Right lung (tissue), 10 donors: ENCODE measurements at places on chromosomes 1 and 21. TPM values are rescaled to one million over a fixed set of nuclear protein-coding genes. Genes with fewer than 3 reads are reported as not detected.
A peak's percentile ranks its signal among the peaks of the same experiment; 100 is the strongest.

- no peak for DNase-seq
Measured at GRCh38 chr1:94550800-94551241, 9.3 kb upstream of the F3 start.

DNA sequence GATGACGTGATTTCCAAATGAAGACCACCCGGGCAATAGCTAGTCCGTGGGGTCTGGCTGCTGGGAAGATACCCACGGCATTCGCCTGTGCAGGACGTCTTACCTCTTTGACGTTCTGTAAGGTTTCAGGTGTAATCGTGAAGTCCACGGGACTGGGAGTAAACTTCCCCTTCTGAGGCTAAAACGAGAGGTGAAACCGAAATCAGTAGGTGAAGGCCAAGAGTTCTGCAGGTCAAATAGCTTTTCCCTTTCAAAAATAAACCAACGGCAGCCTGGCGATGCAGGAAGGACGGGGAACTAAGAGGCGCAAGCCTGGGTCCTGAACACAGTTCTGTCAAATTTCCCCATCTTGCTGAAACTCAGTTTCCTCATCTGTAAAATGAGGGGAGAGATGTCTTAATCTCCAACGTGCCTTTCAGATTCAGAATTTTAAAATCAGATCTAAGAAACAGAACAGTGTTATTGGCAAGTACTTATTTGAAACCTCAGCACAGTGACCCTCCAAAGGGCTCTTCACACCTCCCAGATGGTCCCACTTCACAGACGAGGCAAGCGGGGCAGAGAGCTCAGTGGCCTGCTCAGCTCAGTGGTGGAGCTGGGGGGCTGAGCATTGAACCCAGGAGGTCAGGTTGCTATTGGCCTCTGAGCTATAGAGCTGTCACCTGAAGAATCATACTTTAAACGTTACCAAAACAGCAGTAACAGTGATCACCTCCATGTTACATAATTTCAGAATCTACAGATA lies 34.7 kb downstream of the VPS26C start:
- DNase-seq, result no peak

RNU1-3 gene
- not detected for polyA plus RNA-seq

DNA sequence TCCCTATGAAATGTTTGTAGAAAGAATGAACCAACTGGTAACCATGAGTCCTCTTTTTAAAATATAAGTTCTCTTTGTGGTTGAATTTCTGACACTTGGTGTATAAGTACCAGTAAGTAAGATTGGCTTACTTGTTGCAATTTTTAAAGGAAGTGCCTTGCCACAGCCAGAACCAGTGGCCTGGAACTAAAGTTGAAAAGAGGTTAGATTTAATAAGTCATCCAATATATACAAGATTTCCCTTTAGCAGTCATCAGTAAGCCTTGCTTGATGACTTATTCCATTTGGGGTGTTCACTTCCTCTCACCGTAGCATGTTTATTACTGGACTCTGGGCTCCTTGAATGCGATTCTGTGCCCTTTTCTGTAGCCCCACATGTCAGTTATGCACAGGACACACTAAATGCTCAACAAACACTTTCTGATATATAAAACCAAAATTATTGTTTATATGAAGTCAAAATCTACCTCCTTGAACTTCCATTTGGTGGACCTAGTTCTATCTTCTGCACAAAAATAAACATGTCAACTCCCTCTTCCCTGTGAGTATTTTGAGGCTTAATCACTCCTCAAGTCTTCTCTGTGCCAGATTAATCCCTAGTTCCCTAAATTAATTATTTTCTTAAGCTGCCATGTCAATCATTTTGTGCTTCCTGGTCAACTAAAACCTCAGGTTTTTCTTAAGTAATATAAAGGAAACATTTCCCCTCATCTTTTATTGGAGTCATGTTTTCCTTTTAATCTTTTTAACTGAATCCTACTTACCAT lies 218.1 kb downstream of the ST6GALNAC3 start:
- DNase-seq, result no peak

- no peak for DNase-seq
Measured at GRCh38 chr1:77287535-77287934, 5.7 kb downstream of the AK5 start.

DNA sequence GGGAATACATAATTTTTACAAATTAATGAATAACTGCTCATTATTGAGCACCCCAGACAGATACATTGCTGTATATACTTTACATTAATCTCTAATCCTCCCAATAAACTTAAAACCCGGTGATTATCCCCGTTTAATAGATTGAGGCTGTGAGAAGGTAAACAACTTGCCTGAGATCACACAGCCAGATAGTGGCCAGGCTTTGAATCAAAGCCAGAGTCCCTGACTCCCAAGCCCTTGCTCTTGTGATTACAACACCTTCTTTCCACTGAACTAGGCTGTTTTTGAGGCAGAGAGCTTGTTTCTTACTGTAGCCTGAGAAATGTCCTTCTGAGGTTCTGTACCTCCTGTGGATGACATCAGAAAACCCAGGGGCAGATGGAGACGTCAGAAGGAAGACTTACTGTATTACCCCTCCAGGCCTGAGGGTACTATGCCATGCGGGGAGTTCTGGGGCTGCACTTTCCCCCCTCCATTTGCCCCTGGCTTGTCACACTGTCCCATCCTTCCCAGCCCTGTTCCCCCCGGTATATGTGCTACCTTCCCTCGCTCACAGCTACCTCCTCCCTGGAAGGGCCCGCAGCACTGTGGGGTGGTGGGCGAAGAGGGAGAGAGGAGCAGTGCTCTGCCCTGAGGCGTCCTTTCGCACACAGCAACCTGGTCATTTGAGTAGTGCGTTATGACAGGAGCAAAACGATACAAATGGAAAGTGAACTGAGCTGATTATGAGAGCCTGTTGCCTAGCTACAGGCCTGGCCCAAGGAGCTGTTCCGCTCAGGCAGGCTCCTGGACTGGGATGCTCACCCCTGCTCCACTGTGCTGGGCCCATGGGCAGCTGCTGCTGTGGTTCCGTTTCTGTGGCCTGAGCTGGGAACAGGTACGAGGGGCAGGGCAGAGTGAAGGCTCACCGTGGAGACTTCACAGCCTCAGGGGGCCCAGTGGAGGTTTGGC lies 4.6 kb downstream of the KCNC4 start:
- no peak for DNase-seq

CD5L gene
- not detected for polyA plus RNA-seq

- peak; percentile 31 for DNase-seq
Measured at GRCh38 chr1:159881622-159882526, 18.1 kb downstream of the CFAP45 start.

GRCh38 chr1:19010995-19011844 lies 54.7 kb upstream of the IFFO2 start:
- peak; percentile 41 for DNase-seq

DNA sequence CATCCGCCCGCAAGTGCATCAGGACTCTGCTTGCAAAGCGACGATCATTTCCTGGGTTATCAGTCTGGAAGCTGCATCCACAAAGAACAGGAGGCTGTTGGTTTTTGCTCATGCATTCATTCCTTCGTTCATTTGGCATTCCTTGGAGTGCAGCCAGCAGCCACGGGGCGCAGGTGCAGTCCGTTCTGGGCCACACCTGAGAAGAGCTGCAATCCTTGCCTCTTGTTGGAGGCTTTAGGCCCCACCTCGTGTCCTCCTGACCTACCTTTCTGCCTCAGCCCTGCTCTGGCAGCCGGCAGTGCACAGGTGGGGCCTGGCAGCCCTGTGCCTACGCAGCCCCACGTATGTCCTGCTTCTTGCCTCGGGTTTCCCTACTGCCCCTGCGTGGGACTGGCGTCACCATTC lies 19.6 kb upstream of the C2CD2 start:
- no peak for DNase-seq

LIPI gene
- 1.0 TPM for polyA plus RNA-seq

- no peak for DNase-seq
Measured at GRCh38 chr1:2091611-2092604, 41.7 kb downstream of the PRKCZ start.

- DNase-seq, result no peak
Measured at GRCh38 chr1:33715195-33715811, 148.6 kb upstream of the HMGB4 start.

- no peak for DNase-seq
Measured at GRCh38 chr1:160814316-160814715, 18.3 kb downstream of the LY9 start.

DNA sequence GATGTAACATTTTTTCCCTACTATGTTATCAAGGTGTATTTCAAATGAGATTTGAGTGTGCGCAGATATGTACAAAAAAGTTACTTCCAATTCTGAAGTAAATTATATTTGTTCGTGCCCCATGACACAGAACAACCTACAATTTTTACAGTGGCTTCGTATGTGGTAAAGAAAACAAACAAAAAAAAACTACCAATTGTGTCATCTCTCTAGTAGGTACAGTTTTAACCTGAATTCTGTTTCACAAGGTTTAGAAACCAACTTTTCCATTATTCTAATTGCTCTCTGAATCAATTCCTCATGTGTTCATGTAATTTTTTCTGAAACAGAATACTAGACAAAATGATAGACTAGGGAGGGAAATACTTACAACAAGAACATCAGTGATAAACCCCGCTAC lies 7.4 kb downstream of the SCAF4 start:
- no peak for DNase-seq

HUNK gene
- 5.6 TPM for polyA plus RNA-seq

MATN1 gene
- polyA plus RNA-seq, result 0.97 TPM

TFF3 gene
- polyA plus RNA-seq, result 12.2 TPM

- no peak for DNase-seq
Measured at GRCh38 chr1:238861342-238862066, 524.9 kb upstream of the CHRM3 start.

DNA sequence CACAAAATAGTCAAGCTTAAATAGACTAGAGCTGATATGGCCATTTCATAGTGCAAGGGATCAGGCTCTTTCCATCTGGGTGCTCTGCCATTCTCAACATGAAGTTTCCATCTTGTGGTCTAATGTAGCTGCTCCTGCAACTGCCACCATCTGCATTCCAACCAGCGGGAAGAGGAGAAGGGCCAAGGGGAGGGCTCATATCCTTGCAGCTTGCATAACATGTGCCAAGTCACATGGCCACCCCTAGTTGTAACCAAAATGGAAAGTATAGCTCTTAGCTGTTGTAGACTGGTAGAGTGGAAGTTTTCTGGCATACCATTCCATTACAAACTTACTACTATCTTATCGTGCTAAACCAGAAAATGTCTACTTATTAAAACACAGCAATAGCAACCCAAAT lies 38.9 kb upstream of the IVNS1ABP start:
- no peak for DNase-seq

DNA sequence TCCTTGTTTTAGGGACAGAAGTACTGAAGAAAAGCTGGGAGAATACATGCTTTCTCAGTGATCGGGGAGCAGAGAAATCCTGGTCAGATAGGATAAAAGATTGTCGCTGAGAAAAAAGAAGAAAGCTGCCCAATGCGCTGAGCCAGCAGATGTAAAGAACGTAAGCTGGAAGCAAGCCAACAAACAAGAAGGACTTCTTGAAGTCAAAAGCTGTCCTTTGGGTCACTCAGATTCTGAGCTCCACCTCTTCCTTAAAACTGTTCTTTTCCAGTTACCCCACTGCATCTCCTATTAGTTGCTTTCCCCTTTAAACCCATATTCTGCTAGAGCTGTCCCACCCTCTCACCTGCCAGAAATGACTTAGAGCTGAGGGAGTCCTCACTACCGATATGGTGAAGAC lies 64.8 kb downstream of the GPR137B start:
- no peak for DNase-seq

- DNase-seq, result no peak
Measured at GRCh38 chr1:26109229-26110164, 2.1 kb upstream of the PDIK1L start.

DNA sequence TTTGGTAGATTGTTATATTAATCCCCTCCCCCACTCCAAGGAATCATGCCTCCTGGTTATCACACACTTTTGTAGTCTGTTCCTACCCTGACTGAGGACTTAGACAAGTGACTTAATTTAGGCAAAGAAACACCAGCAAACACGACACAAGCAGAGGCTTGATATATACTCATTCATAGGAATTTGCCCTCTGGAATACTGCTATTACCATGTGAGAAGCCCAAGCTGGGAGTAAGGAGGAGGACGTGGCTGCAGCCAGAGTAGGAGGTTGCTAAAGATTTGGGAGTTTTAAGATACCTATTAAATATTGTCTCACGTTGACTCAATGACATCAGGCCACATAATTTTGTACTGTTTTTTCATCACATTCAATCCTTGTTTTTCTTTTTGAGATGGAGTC lies 100.2 kb downstream of the LRRC53 start:
- no peak for DNase-seq

DNA sequence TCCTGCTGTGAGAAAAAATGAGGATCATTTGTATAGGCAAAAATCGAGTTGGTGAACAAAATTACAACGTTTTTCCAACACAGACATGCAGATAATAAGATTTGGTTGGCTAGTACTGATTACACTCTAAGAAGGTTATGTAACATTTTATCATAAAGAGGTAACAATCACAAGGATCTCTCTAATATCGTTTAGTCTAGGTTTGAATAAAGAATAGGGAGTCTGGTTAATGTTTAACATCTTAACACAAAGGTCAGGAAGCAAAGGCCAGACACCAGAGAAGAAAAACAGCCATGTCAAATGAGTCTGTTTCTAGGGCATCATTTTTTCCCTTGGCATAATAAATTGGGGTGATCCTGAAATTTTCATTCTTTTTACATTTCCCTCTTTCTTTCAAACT lies 207.4 kb upstream of the CHRM3 start:
- DNase-seq, result no peak

- peak; percentile 87 for DNase-seq
Measured at GRCh38 chr21:45292399-45293219, 4.9 kb upstream of the POFUT2 start.

GRCh38 chr1:209778102-209778501 lies 6.3 kb downstream of the C1orf74 start:
- no peak for DNase-seq

GRCh38 chr1:59709333-59709732 lies 105.4 kb upstream of the HOOK1 start:
- no peak for DNase-seq

DNA sequence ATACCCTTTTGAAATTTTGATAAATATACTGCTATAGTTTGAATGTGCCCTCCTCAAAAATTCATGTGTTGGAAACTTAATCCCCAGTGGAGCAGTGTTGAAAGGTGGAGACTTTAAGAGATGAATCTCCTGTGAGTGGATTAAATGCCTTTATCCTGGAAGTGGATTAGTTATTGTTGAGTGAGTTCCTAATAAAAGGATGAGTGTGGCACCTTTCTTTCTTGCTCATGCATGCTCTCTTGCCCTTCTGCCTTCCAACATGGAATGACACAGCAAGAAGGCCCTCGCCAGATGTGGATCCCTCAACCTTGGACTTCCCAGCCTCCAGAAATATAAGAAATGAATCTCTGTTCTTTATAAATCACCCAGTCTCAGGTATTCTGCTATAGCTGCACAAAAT lies 51.8 kb downstream of the CD160 start:
- no peak for DNase-seq

GRCh38 chr1:85700422-85700821 lies 7.8 kb downstream of the ZNHIT6 start:
- DNase-seq, result no peak
